Myocyte (in vitro differentiated cells): ENCODE measurements at places on chromosomes 1 and 21. TPM values are rescaled to one million over a fixed set of nuclear protein-coding genes. Genes with fewer than 3 reads are reported as not detected.
A peak's percentile ranks its signal among the peaks of the same experiment; 100 is the strongest.

DNA sequence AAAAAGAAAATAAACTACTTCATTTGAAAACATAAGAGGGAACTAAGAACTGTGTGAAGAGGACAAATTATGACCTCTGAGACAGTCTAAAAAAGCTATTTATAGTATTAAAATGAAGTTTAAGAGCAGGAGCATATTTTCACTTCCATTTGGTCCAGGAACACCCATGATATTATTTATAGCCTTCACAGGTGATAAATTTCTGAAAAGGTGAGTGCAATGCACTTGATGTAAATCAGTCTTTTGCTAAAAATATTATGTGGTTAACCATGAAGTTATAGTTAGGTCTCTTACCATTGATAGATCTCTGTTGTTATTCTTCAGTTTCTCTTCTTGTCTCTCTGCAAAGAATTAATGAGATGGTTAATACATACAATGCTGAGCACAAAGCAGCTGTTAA is 14.7 kb downstream of the TMCO1 start:
- no peak for DNase-seq

DNA sequence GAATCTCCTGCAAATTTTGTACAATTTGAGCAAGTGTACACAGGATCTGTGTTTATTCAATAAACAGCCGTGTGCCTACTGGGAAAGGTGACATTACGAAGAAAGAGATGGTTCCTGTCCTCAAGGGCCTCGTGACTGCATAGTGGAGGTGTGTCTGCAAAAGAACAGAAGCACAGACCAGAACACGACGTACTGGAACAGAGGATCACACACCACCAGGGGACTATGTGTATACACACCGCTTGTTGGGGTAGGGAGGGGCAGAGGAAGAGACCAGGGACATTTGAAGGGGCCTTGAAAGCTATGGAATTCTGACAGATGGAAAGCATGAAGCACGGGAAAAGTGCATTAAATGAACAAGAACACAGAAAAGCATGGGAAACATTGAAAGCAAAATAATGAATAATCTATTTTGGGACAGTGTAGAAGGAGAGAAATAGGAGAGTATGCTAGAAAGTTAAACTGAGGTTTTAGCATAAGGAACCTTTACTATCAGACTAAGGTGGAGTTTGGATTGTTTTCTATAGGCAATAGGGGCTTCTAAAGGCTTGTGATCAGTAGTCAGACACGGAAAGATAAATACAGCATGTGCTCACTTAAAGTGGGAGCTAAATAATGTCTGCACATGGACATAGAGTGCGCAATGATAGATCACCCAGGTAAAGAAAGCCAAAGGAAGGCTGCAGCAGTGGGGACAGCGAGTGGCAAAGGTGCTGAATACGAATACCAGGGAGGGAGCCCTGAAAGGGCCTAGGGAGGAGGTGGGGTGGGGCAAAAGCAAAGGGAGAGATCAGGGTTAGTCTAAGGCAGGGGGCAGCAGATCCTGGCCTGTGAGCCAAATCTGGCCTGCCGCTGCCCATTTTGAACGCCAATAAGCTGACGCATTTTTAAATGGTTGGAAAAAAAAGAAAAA is 11.0 kb downstream of the JAK1 start:
- no peak for DNase-seq

DNA sequence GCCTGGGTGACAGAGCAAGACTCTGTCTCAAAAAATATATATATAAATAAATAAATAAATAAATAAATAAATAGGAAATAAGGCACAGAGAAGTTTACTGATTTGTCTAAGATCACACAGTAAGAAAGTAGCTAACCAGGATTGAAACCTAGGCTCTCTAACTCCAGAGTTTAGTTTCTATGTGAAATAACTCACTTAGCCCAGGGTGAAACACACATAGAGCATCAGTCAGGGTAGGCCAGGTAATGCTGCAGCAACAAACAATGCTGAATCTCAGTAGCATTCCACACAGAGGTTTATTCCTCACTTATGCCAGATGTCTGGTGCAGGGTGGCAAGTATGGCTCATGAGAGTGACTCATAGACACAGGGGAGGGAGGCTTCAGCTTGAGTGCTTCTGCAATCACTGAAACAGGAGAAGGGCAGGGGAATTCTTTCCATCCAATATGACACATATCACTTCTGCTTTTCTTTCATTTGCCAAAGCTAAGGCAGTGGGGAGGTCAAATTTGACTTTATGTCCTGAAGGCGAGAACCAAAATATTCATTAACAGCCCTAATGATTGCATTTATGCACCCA is 37.1 kb upstream of the KANK4 start:
- DNase-seq = peak; percentile 76

GRCh38 chr1:186418503-186418902 is 42.4 kb downstream of the PDC start:
- no peak for DNase-seq

- no peak for DNase-seq
These were observed 122.3 kb downstream of the ZMYM4 start for GRCh38 chr1:35390600-35391494.

DNA sequence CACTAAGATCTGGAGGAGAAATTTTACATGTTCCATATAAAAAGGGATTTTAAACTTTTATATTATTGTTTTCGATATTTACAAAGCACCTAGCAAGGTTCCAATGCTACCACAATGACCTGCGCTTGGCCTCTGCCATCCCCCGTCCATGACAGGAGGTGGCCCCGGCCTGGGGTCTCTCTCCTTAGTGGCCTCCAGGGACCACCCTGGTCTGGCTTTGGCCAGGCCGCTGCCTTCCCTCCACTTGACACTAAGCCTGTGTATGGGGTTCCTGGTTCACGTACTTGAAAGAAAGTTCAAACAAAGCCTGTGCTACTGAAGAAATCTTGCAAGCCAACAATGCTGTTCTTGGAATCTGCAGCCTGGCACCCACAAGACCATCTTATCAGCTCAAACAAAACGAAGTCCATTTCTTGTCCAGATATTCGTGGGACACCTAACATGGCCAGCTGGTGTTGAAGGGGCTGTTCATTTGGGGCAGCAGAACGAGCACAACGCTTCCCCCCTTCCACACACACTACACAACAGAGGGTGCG is 12.8 kb downstream of the PRDM15 start:
- no peak for DNase-seq

DNA sequence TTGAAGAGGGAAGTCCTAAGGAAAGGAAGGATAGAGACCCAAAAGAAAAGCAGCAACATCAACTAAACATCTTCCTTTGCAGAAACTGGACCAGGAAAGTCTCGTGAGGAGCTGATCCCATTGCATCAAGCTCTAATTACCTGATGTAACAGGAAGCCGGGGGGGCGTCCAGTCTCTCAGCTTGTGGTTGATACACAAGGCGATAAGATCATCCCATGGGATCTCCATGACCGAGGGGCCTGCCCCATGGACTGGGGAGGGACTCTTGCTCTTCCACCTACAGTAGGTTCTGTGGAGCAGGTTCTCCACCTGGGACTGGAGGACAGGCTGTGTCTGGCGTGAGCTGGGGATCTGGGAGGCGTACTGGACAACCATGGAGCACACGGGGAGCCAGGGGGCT is 14.8 kb upstream of the LSS start:
- DNase-seq = no peak

- peak; percentile 33 for DNase-seq
These were observed 55.9 kb upstream of the PTGFRN start for GRCh38 chr1:116853680-116854402.

GRCh38 chr1:85569122-85569521 is 11.4 kb upstream of the CCN1 start:
- DNase-seq = peak; percentile 44

The ELAPOR1 gene
- total RNA-seq = 0.21 and 0.80 TPM in 2 replicates

The XCL2 gene
- not detected in 2 replicates for total RNA-seq
